ENCODE measurements at places on chromosomes 3 and 15.

DNA sequence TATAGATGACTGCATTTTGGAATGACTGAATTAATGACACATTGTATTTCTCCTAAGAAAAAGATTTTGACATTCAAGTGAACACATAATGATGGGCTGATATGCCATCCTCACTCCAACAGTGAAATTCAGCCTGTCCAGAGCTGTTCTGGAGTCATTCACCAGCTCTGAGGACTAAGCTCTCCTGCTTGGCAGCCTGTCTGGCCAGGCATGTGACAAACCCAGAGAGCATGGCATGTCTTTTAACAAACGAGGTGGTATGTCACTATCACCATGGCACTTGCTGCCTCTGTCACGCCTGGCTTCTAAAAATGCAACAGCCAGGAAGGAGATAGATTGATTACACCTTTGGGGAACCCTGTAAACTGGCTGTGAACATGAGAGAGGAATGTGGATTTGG, 1.4 kb downstream of the ACTC1 start:
- no peak for DNase-seq

GRCh38 chr3:4690277-4690676, 197.1 kb downstream of the ITPR1 start:
- DNase-seq, result no peak

GRCh38 chr3:8987645-8988383, 24.5 kb upstream of the RAD18 start:
- DNase-seq, result peak; percentile 45

DNA sequence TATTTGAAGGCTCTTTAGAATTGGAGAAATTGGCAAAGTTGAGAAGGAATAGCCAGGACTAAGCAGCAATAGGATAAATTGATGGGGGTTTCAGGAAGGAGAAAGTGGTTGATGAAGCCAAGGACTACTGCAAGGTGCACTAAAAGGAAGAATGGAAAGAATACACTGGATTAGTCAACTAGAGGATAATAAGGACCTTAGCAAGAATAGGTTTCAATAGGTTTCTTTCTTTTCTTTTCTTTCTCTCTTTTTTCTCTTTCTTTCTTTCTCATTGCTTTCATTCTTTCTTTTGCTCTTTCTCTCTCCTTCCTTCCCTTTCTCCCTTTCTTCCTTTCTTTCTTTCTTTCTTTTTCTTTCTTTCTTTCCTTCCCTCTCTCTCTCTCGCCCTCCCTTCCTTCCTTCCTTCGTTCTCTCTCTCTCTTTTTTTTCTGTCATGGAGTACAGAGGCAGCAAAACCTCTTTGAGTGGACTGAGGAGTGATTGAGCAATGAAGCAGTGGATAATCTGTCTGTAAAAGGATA, 234.4 kb upstream of the TMC3 start:
- no peak for DNase-seq

- peak; percentile 1 for DNase-seq
These were observed 142.7 kb downstream of the GADL1 start for GRCh38 chr3:30751610-30752299.

- no peak for DNase-seq
These were observed 129.4 kb downstream of the TMCC1 start for GRCh38 chr3:129764090-129764489.

DNA sequence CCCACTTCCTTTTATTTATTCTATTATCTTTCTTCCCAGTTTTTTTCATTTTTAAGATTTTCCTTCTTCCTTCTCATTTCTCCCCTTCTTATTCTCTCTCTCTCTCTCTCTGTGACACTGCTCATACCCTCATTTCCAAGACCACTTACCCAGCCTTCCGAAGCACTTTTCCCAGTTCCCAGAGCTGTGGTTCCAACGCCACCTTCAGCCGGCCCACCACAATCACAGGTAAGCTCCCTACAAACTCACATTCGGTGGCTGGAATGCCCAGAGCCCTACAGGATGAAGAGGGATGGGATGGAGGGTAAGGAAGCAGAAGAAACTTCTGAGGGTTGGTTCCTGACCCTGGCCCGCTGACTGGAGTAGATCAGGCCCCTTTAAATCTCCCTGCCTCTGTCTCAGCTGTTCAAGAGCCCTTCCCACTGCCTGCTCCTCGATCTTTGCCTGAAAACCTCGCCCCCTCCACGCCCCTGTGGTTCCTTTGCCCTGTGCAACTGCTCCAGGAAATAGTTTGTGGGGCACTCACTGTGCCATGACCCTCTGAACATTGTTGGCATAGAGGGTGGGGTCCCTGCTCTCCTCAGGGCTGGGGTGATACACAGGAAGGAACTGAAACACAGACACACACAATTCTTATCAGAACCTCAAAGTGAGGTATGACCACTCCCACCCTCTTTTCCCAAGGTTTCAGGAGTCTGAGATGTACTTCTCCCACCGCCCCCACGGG, 4.8 kb downstream of the LPCAT4 start:
- no peak for DNase-seq

DNA sequence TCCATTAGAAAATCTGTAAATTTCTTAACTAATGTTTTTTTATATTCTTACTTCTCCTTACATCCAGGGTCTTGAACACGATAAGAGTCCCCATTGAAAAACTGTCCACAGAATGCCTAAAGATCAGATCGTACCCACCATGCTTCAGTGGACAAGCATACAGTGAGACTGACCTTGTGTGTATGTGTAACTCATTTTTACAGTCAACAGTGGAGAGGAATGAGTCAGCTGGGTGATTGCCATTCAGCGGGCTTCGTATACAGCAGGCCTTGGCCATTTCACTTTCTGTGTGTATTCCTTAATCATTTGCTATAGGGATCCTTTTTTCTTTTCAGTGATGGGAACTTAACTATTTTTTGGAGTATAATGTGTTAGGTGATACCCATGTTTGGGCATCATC, 10.6 kb downstream of the PARP14 start:
- no peak for DNase-seq

- DNase-seq, result no peak
These were observed 119.8 kb upstream of the TLE3 start for GRCh38 chr15:70217226-70218160.

GRCh38 chr3:45105855-45106671, 40.1 kb downstream of the CDCP1 start:
- no peak for DNase-seq

GRCh38 chr15:40650479-40650878, 44.5 kb upstream of the RAD51 start:
- DNase-seq, result no peak

GRCh38 chr3:114892880-114893279, 254.2 kb downstream of the ZBTB20 start:
- no peak for DNase-seq

- DNase-seq, result no peak
These were observed 209.5 kb downstream of the NAALADL2 start for GRCh38 chr3:175068587-175068986.

DNA sequence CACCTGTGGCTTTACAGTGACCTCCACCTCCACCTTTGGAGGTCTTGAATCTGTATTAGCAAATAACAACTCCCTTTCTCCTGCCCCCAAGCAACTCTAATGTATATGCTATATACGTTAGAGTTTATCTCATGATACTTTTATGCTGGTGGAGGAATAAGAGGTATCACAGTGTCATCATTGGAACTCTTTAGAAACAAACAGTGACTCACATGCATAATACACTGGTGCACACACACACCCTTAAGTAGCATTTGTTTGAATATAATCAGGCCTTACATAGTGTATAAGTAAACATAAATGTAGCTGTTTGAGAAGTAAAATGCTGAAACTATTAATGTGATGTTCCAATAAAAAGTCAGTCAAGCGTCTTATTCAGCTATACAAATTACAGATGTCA, 280.2 kb upstream of the C2CD4B start:
- no peak for DNase-seq
